ENCODE measurements at places on chromosomes 12 and 14.

GRCh38 chr12:29041621-29042020, 107.5 kb upstream of the FAR2 start:
- DNase-seq: no peak

GRCh38 chr12:69913526-69913925, 88.5 kb downstream of the MYRFL start:
- DNase-seq: no peak

- DNase-seq: no peak
Observed at GRCh38 chr12:51827925-51828818, 20.3 kb downstream of the FIGNL2 start.

GRCh38 chr14:67919259-67920032, 99.9 kb downstream of the RAD51B start:
- no peak for DNase-seq

DNA sequence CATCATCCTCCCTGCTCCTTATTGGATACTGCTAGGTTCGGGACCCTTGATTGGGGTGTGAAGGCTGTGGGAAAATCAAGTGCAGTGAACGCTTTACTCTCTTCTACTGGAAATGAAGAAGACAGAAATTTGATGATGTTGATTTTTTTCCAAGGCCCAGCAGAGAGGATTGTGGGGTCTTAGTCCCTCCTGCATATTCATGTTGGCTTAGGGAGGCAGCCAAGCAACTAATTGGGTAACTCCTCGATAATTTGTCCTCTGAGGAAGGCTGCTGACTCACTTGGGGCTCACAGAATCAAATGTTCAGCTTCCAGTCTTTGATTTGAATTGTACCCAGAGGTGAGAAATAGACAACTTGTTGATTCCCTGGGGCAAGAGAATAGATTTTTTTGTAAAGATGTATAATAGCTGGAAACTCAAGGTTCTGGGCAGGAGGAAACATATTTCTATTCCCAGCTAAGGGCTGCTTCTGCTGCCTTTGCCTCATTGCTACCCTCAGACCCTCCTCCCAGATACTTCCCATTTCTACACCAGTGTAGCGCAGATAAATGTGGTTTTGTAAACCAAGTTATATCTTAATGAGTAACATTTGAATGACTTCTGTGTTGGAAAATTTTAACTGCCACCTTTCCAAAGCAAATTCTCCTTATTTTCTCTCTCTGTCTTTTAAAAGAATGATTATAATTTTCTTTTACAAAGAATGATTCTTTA, 21.7 kb downstream of the NEUROD4 start:
- DNase-seq: no peak

DNA sequence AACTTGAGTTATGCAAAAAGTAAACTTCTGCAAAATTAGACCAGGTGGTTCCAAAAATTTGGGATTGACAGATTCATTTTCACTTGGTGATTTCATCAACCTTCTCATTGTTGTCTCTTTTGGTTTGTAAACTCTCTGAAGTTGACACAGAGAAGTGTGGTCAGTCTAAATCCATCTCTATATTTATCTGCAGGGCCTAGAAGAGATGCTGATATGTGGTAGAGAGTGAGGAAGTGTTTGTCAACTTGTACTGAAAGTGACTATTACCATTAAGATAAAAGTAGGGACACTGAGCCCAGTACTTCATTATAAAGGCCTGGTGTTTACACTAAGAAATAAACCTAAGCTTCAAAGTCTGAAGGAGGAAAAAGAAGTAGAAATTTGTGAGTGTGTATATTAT, 73.7 kb downstream of the RMST start:
- DNase-seq: no peak

DNA sequence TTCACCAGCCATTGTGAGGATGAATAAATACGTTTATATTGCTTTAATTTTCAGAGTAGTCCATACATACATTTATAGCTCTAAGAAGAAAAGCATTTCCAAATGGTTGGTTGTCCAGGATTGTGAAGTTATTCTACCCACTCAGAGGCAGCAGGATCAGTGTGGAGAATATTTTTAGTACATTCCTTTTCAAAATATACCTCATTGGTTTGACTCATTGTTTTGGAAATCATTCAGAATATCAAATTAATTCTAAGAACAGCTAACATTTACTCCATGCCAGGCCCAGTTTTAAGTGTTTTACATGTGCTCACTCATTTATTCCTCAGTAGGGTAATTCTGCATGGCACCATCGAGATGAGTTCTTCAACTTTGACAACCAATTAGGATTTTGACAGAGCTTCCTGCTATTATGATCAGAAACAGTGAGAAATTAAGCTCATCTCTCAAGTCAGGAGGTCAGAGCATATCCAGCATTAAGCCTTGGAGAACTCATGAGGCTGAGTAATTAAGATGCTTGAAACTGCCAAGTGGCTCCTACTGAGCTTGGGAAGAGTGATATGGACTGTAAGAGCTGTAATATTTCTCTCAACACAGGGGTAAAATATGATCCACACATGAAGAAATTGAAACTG, 153.3 kb upstream of the CLEC14A start:
- DNase-seq: no peak

GRCh38 chr14:104582005-104582404, 2.4 kb downstream of the C14orf180 start:
- no peak for DNase-seq

GRCh38 chr12:45669093-45669492, 60.4 kb upstream of the ARID2 start:
- DNase-seq: no peak

- DNase-seq: no peak
Observed at GRCh38 chr14:68283378-68284123, 464.0 kb downstream of the RAD51B start.

GRCh38 chr12:57745485-57745881, 644 bp downstream of the TSPAN31 start:
- DNase-seq: no peak

DNA sequence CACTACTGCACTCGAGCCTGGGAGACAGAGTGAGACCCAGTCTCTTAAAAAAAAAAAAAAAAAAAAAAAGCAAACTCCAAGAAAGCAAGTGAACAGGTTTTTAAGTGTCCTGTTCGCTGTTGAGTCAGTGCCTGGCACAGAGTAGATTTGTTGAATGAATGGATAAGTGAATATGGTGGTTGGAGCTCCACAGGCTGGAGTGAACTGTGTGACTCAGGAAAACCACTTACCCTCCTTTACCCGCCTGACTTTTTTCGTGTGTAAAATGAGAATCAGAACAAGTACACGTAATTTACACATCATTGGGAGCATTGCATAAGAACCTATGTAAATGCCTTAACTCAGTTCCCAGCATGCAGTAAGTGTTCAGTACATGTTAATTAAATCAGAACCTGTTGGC, 24.0 kb upstream of the ESRRB start:
- DNase-seq: no peak

- DNase-seq: no peak
Observed at GRCh38 chr14:69789118-69789640, 7.9 kb downstream of the SLC10A1 start.

- peak; percentile 96 for DNase-seq
Observed at GRCh38 chr12:96489392-96490056, at the start of gene CFAP54. TSS of gene CFAP54 (plus strand) at chr12:96489577. CDS start at chr12:96489610, 33 bp downstream.
